Karpas-422 (cell line): ENCODE measurements at places on chromosomes 1 and 21.
A peak's percentile ranks its signal among the peaks of the same experiment; 100 is the strongest.

- peaks cover 9% of the 10 kb centered on the region for H3K4me1 ChIP-seq
- no peak overlapping the region for H3K27ac ChIP-seq
- peak; percentile 47 for DNase-seq
- no peaks in the 10 kb centered on the region for H3K36me3 ChIP-seq
- H3K4me3 ChIP-seq, result no peak overlapping the region
These were observed 21.5 kb downstream of the NDUFS5 start for GRCh38 chr1:39047374-39048229.

- H3K27me3 ChIP-seq, result no peaks in the 10 kb centered on the region
- H3K4me3 ChIP-seq, result peak overlapping the region; percentile 81
- H3K27ac ChIP-seq, result peak overlapping the region; percentile 51; the same call in 1 of the 2 replicates
These were observed 669 bp downstream of the XPR1 start for GRCh38 chr1:180632326-180633056.

DNA sequence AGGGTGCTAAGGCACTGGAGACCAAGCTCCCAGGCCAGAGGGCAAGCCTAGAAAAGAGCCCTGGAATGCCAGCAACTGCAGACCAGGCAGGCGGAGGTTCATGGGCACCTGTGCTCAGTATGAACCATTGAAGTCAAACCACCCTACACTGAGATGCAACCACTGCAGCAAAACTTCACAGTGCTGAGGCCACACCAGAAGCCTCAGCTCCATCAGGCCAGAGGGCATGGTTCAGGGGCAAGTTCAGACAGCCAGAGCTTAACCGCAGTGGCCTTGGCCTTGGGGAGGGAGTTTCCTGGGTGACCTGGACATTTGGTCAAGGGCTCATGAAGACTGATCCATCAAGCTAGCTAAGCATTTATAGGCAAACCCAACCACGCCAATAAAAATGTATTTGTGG, 7.1 kb downstream of the RCC2 start:
- H3K4me1 ChIP-seq, result peaks cover 15% of the 10 kb centered on the region
- H3K27ac ChIP-seq, result no peak overlapping the region
- H3K4me3 ChIP-seq, result no peak overlapping the region
- H3K27me3 ChIP-seq, result no peaks in the 10 kb centered on the region

DNA sequence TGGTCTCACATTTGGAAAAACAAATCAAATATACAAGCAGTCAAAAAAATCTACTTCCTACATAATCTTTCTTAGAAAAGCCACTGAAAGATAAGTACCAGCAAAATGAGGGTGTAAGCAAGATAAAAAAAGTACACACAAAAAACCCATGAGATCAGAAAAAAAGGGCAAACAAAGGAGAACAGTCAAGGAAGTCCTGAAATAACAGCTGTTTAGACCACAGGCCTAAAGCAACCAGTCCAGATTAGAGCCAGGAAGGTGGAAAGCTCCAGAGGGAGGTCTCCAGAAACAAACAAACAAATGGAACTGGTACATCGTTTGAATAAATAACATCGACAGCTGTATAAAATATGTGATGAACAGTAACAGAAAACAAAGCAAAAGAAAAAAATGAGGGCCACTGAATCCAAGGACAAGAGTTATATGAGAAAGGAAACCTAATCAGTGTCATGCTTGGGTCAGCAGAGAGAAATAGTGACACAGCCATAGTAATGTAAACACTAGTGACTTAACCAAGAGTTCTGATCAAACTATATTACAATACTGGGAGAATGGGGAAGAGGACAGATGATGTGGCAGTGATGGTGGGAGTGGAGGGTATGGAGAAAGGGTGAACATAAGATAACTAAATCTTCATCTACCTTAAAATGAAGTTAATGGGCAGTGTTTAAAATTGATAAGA, 67.5 kb downstream of the NVL start:
- H3K4me3 ChIP-seq, result no peak overlapping the region
- no peak for DNase-seq
- H3K4me1 ChIP-seq, result peaks cover under 1% of the 10 kb centered on the region
- no peaks in the 10 kb centered on the region for H3K27me3 ChIP-seq
- H3K27ac ChIP-seq, result no peak overlapping the region
- H3K36me3 ChIP-seq, result peaks cover 16% of the 10 kb centered on the region; the same call in 1 of the 2 replicates

DNA sequence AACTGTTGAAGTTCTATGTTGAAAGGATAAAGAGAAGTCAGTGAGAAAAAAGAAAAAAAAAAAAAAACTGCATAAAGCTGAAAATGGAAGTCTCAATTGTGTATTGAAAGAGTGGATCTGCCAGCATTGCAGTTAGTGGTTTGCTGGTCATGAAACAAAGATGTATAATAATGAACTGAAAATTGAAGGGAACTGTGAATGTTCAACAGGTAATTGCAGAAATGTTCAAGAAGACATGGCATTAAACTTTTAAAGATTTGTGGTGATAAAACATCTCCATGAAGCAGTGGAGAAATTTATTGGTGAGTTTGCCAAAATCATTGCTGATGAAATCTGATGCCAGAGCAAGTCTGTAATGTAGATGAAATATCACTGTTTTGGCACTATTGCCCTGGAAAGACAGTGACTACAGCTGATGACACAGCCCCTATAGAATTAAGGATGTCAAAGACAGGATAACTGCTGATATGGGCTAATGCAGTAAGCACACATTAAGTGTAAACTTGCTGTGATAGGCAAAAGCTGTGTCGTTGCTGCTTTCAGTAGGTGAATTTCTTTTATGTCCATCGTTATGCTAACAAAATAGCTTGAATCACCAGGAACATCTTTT, 71.0 kb downstream of the RD3 start:
- H3K4me1 ChIP-seq, result peaks cover 22% of the 10 kb centered on the region
- H3K27ac ChIP-seq, result no peak overlapping the region
- no peak overlapping the region for H3K4me3 ChIP-seq
- no peak for DNase-seq
- no peaks in the 10 kb centered on the region for H3K36me3 ChIP-seq

GRCh38 chr1:181911715-181912114, 149.8 kb downstream of the ZNF648 start:
- no peak overlapping the region for H3K4me3 ChIP-seq
- H3K4me1 ChIP-seq, result no peaks in the 10 kb centered on the region
- no peaks in the 10 kb centered on the region for H3K36me3 ChIP-seq
- H3K27ac ChIP-seq, result no peak overlapping the region
- DNase-seq, result no peak

DNA sequence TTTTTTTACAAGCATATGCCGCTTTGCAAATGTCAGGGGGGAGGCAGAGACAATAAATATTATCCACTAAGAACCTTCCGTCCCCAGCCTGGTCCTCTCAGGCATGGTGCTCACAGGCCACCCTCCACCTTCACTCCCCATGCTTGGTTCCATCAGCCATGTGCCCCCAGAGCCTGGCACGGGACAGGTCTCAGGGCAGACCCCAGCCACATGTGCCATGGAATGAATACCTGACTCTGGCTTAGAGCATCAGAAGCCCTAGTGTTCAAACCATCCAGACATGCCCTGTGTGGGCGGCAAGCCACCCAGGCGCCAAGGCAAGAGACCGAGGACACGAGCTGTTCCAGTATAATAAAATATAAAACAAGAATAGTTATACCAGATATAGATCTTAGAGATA, 5.4 kb downstream of the LSS start:
- no peak for DNase-seq
- peaks cover 6% of the 10 kb centered on the region; the same call in 1 of the 2 replicates for H3K36me3 ChIP-seq
- H3K27ac ChIP-seq, result no peak overlapping the region
- no peaks in the 10 kb centered on the region for H3K27me3 ChIP-seq
- no peak overlapping the region for H3K4me3 ChIP-seq

DNA sequence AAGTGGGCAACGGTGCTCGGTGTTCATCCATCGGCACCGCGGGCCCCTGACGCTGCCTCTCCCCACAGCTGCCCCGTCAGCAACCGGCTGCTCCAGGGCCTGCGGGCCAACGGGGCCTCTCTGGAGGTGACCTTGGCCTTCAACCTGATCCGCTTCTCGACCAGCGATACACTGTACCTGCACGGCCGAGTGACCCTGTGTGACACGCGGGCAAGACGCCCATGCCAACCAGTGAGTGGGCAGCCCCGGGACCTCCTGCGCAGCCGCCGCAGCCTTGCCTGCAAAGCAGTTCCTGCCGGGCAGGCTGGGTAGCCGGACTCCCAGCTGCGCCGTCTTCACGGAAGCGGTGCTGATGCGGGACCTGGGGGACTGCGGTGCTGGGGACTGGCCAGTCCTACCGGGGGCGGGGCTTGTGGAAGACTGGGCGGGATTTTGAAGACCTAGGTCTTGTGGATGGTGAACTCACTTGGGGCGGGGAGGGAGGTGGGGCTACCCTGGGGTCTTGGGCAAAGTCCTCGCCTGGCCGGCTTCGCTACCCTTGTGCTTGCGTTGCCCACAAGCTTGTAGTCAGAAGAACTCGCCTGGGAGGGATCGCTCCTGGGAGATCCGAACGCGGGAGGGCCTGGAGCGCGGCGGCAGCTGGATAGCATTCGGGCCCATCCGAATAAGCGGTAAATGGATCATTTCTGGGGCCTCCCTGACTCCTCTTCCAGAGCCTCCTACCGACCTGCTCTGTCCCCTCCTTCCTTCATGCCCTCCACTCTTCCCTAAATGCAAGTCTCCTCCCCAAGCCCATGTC, 8.8 kb upstream of the CEP85 start:
- no peaks in the 10 kb centered on the region for H3K27me3 ChIP-seq
- no peak overlapping the region for H3K4me3 ChIP-seq
- H3K36me3 ChIP-seq, result no peaks in the 10 kb centered on the region

- 0 out of 2 replicates have a peak, but pooled peaks cover 3% of the 10 kb centered on the region for H3K27me3 ChIP-seq
- no peaks in the 10 kb centered on the region for H3K36me3 ChIP-seq
- no peak overlapping the region for H3K27ac ChIP-seq
- DNase-seq, result no peak
- no peaks in the 10 kb centered on the region for H3K4me1 ChIP-seq
- H3K4me3 ChIP-seq, result no peak overlapping the region
These were observed 150.8 kb upstream of the PTGFR start for GRCh38 chr1:78340006-78340405.

DNA sequence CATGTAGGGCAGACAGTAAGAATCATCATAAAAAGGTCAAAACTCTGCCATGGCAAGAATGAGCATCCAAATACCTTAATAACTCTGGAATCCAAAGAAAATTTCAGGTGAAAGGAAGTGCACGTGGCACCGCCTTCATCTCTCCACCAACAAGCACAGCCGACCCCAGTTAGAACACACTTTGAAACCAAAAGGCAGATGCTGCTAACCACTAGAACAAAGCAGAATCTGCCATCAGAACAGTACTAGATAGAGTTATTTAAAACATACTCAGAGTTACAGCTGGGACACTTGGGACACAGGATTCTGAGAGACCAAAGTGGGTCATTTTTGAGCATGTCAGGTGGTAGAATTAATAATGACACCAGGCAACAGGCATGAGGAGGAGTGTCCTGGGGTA, 106.7 kb upstream of the SOD1 start:
- H3K4me1 ChIP-seq, result no peaks in the 10 kb centered on the region; the same call in 1 of the 2 replicates
- H3K4me3 ChIP-seq, result no peak overlapping the region
- H3K36me3 ChIP-seq, result no peaks in the 10 kb centered on the region
- H3K27me3 ChIP-seq, result no peaks in the 10 kb centered on the region
- no peak for DNase-seq

- H3K4me3 ChIP-seq, result no peak overlapping the region
- H3K36me3 ChIP-seq, result no peaks in the 10 kb centered on the region
- no peak overlapping the region for H3K27ac ChIP-seq
- no peaks in the 10 kb centered on the region for H3K27me3 ChIP-seq
- DNase-seq, result no peak
These were observed 338.2 kb downstream of the ASTN1 start for GRCh38 chr1:176826265-176826664.

GRCh38 chr1:208243527-208243966, 637 bp downstream of the PLXNA2 start:
- peaks cover 16% of the 10 kb centered on the region for H3K4me1 ChIP-seq
- H3K27me3 ChIP-seq, result 0 out of 2 replicates have a peak, but pooled peaks cover 2% of the 10 kb centered on the region

- no peak overlapping the region for H3K27ac ChIP-seq
- H3K4me3 ChIP-seq, result no peak overlapping the region
- no peaks in the 10 kb centered on the region for H3K36me3 ChIP-seq
These were observed 90.1 kb downstream of the PGBD5 start for GRCh38 chr1:230335861-230336522.

- DNase-seq, result no peak
- H3K27me3 ChIP-seq, result no peaks in the 10 kb centered on the region
- H3K36me3 ChIP-seq, result no peaks in the 10 kb centered on the region
- H3K4me3 ChIP-seq, result no peak overlapping the region
These were observed 20.9 kb upstream of the RAB4A start for GRCh38 chr1:229249854-229250644.
